Left colon (tissue), 2 donors: ENCODE measurements at places on chromosomes 16 and 17. TPM values are rescaled to one million over a fixed set of nuclear protein-coding genes. Genes with fewer than 3 reads are reported as not detected.

GRCh38 chr17:58658804-58659713 is 32.8 kb downstream of the TEX14 start:
- DNase-seq, result peak; percentile 73

DNA sequence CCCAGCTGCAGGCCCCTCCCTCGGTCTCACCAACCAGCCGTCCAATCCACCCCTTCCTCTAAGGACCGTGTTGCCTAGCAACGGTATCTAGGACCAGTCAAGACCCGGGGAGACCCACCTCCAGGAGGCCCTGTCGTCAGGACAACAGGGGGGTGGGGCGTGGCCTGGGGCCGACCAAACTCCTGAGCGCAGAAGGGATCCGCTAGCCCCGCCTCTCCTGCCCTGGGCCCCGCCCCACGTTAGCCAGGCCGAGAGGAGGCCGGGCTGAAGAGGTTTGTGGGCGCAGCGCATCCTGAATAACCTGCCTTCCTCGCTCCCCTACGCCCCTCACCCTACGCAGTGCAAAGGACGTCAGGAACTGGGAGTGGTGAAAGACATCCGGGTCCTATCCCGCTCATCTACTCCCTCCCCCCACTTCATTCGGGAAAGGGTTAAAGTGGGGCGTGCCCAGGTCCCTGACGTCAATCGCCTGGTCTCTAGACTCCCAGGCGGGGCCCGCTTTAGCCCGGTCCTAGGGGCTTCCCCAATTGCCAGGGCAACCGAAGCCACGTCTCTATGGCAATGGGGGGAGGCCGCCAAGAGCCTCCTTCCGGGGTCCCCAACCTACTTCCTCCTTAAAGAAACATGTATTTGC is 14.7 kb downstream of the DLG4 start:
- DNase-seq, result peak; percentile 84

GRCh38 chr17:37045351-37045922 is 96.7 kb downstream of the AATF start:
- DNase-seq, result no peak

DNA sequence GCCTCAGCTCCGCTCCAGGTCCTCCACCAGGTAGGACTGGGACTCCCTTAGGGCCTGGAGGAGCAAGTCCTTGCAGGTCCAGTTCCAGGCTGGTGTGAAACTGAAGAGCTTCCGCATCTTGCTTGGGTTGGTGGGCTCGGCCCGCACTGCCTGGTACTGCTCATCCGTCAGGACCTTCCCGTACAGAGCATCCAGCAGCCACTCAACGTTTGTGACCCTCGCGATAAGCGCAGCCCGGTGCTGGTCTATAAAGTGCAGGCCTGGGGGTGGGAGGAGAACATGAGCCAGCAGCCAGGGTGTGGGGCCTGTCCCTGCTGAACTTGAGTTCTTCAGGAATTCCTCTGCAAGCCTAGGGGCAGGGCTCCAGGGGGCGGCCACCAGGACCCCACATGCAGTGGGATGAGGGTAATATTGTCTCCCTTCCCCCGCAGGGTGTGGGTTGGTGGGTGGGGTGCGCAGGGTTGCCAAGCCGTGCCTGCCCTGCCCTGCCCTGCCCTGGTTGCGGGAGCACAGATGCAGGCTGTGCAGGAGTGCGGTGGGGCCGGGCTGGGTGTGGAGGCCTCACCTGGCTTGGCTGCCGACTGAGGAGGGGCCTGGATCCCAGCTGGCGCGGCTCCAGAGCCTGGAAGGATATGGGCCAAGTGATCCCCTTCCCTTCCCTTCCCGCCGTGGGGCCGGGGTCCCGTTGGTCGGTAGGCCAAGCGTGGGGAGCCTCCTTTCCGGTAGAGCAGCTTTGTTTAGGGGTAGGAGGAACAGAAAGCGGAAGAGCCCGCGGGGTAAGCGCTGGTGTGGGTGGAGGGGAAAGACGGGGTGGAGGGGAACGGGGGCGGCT is 762 bp downstream of the PYCARD start:
- DNase-seq, result peak; percentile 83

- DNase-seq, result no peak
Observed at GRCh38 chr16:3349175-3349574, 6.5 kb upstream of the OR2C1 start.

DNA sequence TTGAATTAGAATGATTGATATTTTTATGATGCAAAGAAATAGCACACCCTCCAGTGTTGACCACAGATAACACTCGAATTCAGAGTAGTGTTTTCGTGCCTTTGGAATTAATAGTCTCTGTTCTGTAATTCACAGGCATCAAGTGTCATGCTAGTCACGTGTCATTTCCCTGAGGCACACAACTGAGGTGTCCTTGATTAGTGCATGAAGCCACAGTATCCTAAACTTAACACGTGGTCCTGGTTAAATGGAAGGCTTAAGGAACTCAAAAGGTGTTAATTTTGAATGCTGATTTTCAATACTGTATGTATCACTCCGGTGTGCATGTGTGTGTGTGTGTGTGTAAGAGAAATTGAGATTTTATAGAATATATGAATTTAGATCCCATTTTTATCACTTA is 625.6 kb downstream of the TMEM114 start:
- no peak for DNase-seq

GRCh38 chr17:35577830-35578196 is 558 bp downstream of the PEX12 start:
- peak; percentile 21 for DNase-seq

- no peak for DNase-seq
Observed at GRCh38 chr16:72108353-72109102, 14.9 kb downstream of the DHX38 start.

DNA sequence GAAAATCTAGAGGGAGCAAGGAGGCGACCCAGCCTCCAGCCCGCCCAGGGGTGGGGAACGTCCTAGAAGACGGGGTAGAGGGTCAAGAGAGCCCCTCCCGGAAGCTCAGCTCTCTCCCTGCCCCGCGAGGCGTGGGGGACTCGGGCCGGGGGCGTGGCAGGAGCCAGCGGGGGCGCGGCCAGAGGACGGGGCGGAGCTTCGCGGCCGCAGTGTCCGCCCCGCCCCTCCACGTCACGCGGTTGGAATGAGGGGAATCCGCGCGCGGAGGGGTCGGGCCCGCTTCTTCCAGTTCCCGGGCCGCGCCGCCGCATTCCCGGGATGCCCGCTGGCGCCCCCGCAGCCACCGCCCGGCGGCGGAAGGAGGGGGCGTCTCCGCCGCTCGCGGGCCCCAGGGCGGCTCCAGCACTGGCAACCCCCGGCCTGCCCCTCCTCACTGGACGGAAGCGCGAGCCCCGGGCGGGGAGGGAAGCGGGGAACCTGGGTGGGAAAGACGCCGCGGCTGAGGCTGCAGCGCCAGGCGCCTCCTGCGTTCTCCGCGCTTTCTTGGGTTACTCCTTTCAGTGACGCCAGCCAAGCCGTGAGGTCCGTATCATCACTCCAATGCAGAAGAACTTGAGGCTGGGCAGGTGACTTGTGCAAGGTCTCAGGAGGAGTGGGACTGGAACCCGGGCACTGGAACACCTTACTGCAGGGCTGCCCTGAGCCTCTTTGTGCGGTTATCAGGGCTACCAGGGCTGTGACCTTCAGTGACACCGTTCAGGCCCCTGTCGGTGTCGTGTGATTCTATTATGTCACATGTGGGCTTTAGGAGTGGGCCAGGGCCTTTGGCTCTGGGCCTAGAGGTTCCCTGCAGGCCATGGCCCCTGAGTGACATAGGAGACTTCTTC is 4.3 kb downstream of the MYO1C start:
- DNase-seq, result peak; percentile 92

- DNase-seq, result no peak
Observed at GRCh38 chr16:67767953-67768352, 38.4 kb downstream of the RANBP10 start.

CES3 gene
- total RNA-seq, result 201 TPM

SYNGR3 gene
- total RNA-seq, result 3.0 TPM

TBC1D28 gene
- total RNA-seq, result not detected

ZNF624 gene
- total RNA-seq, result 6.1 TPM

ERI2 gene
- total RNA-seq, result 24.9 TPM

SPNS2 gene
- total RNA-seq, result 13.5 TPM
